Fibroblast of the aortic adventitia (primary cell): ENCODE measurements at places on chromosomes 12 and 14.

DNA sequence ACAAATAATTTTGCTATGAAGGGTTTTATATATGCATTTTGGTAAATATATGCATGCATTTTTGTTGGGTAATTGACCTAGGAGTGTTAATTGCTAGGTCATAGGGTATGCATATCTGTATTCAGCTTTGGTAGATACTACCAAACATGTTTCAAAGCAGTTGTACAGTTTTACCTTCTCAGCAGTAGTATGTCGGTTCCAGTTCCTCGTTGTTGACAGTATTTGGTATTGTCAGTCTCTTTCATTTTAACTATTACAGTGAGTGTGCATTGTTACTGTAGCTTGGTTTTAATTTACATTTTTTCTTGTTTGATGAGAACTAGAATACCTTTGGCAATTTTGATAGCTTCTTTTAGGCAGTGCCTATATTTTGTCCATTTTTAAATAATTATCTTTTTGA lies 98.9 kb downstream of the ARID2 start:
- DNase-seq, result no peak

DNA sequence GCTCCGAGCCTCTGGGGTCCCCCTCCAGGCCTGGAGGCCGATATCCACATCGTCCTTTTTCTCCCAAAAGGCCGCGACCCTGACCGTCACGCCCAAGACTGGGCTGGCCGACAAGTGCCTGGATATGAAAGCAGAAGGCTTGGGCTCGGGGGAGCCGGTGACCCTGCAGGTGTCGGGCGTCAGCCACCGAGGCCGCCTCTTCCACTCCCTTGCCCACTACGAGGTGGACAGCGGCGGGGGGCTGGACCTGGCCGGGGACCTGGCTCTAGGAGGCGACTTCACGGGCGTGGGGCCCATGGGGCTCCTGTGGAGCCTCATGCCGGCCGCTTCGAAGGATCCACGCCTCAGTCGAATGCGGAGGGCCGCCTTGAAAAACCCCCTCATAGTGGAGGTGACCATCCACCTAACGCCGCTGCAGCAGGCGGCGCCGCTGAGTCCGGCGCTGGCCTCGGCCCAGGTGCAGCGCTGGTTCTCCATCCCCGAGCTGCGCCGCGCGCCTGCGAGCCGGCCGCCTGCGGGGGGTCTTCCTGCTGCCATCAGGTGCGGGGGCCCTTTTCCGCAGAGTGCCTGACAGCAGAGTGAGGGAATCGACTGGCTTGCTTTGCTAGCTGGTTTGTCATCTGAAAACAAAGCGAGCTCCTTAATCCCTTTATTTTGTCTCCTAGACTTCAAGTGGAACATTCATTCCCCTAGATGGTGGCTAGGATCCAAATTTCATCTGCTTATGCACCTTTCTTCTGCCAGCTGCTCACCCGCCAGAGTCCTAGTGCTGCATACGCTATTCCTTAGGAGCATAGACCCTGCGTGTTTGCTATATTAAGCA lies 10.6 kb upstream of the DNAL1 start:
- DNase-seq, result no peak

DNA sequence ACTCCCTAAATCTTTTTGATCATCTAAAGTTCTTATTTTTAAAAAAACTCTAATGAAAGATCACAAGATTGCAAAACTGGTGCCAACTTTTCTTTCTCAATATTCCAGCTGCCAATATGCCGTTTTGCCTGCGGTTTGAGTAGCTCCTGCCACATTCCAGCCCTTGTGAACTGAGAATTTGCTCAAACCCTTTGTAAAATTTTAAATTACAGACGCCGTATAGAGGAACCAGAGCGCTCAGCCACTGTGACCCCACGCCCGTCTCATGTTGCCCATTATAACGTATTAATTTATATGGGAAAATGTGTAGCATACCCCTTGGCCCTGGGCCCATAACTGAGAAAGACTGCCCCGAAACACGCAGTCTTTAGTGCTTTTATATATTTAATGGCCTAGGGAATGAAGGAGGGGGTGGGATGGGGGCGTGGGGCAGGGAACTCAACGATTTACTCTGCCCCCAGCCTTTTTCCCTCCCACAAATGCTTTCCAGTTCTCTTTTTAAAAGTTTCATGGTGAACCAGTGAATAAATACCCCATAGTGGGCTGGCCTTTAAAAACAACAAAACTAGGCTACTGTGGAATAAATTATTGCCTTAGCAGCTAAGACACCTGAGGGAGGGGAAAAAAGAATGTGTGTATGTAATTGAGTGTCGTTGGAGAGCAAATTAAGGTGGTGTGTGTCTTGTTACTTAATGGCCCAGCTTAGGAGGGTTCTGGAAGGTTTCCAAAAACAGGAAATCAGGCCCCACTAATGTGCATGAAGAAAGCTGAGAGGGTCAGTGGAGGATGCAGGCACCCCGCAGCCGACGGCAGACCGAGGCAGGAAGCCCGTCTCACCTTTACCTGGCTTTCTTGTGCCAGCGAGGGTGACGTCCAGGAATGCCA lies 45.7 kb upstream of the RFLNA start:
- DNase-seq, result peak; percentile 25

DNA sequence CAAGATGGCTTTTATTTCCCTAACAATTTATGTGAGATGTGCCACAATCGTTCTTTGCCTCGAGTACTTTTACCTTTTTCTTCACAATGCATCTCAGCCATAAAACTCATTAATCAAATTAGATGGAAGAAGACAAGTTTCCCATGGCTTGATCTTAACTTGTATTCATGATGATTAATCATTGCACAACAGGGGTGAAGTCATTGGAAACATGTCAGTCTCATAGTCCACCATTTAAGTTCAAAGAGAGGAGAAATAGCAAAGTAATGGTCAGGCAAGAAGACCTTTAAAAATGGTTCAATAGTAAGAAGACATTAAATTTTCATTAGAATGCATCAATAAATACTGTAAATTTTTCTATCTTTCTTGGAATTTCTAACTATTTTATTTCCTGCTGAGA lies 136.3 kb downstream of the FOXG1 start:
- DNase-seq, result no peak

- no peak for DNase-seq
Measured at GRCh38 chr14:96863327-96863985, 66.3 kb downstream of the VRK1 start.

- no peak for DNase-seq
Measured at GRCh38 chr12:64781280-64782190, 22.3 kb upstream of the GNS start.

- DNase-seq, result no peak
Measured at GRCh38 chr14:101954501-101954900, 9.9 kb upstream of the DYNC1H1 start.

DNA sequence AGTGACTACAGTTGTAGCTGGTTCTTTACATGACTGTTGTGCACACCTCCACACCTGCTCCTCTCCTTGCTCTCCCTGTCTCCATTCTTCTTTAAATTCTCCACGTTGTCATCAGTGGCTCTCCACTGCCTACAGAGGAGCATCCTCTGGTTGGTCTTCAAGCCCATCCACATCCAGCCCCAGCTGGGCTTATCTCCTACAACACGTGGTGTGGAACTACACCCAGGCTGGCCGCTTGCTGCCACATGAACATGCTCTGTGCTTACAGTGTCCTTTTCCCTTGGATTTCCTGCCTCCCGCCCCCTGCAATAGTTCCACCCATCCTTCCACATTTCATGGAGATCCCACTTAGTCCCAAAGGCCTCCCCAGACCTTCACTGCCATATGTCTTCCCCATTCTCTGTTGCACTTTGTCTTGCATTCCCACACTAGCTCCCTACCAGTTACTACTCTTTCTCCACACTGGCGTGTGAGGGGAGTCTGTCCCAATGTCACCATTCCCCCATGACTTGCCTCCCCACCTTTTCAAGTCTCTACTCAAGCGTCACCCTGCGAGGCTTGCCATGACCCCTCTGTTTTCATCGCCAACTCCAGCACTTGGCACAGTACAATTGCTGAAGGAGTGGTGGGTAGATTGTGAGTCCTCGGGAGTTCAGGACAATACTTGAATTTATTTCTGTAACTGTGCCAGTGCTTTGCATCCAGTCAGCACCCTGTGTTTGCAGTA lies 9.8 kb upstream of the MCRS1 start:
- DNase-seq, result no peak
